ENCODE measurements at places on chromosomes 6 and 20. TPM values are rescaled to one million over a fixed set of nuclear protein-coding genes. Genes with fewer than 3 reads are reported as not detected.

- no peak for DNase-seq
Observed at GRCh38 chr20:21100578-21101452, 5.3 kb downstream of the LINC00237 start.

DNA sequence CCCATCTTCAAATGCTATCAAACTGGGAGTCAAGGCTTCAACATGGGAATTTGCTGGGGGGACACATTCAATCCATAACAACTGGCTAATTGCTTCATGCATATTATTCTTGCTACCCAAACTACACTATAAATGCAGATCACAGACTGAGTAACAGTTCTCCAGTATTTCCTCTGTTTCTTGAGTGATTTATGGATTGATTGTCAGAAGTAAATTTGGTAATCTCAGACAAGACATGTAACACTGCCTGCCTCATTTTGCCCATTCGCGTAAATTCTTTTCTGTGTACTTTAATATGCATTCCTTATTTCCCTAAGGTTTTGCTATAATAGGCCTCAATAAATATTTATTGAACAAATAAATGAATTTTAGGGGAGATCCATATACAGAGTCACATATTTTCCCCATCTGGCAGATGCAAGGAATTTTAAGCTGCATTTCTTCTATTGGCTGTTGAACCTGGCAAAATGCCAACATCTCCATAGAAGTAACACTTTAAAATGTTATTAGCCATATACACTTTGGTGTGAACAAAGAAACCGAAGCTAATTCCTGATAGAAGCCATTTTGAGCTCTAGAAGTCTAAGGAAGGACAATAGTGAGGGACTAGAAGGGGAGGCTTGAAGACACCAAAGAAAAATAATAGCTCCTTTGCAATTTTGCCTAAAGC is 98.2 kb downstream of the QRSL1 start:
- no peak for DNase-seq

GRCh38 chr6:133965817-133966360 is 12.9 kb downstream of the TBPL1 start:
- DNase-seq = no peak

DNA sequence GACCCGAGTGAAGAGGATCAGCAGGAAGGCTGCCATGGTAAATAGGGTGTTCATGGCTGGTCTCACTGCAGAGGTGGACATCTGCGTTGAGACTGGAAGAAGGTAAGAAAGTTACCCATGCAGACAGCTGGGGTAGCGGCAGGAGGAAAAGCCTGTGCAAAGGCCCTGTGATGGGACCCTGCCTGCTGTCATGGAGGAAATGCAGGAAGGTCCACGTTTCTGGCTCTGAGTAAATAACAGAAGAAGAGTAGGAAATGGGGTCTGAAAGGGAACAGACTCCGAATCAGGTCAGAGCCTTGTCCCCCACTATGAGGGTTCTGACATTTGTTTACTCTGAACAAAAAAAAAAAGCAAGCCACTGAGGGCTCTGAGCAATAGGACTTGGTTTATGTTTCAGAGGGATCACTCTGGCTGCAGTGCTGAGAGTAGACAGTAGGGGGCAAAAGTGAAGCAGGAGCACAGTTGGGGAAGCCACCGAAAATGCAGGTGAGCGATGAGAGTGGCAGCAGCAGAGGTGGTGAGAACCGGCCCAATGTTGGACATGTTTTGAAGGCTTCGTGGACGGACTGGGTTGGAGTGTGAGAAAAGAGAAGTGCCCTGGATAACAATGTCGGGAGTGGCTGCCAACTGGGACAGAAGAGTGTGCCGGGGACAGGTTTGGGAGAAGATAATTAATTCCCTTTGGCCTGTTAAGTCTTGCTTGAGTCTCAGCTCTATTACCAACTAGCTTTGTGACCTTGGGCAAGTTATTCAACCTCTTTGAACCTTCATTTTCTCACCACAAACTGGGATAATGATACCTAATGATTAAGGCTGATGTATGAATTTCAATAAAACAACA is 57.9 kb upstream of the MAP7 start:
- DNase-seq = no peak

GRCh38 chr20:4344670-4345069 is 329.3 kb upstream of the RNF24 start:
- no peak for DNase-seq

GRCh38 chr20:53834062-53834442 is 236.3 kb downstream of the BCAS1 start:
- DNase-seq = no peak

The EPB41L1 gene
- total RNA-seq = 37.0 TPM

The TOMM34 gene
- 12.3 TPM for total RNA-seq

The CASS4 gene
- total RNA-seq = 1.9 TPM

The LY6G6F gene
- total RNA-seq = not detected

The RAB44 gene
- total RNA-seq = 0.26 TPM

The PNPLA1 gene
- total RNA-seq = not detected

The PIM1 gene
- total RNA-seq = 25.7 TPM

The LSM14B gene
- 28.5 TPM for total RNA-seq
